ENCODE measurements at places on chromosomes 5 and 9.
A peak's percentile ranks its signal among the peaks of the same experiment; 100 is the strongest.

DNA sequence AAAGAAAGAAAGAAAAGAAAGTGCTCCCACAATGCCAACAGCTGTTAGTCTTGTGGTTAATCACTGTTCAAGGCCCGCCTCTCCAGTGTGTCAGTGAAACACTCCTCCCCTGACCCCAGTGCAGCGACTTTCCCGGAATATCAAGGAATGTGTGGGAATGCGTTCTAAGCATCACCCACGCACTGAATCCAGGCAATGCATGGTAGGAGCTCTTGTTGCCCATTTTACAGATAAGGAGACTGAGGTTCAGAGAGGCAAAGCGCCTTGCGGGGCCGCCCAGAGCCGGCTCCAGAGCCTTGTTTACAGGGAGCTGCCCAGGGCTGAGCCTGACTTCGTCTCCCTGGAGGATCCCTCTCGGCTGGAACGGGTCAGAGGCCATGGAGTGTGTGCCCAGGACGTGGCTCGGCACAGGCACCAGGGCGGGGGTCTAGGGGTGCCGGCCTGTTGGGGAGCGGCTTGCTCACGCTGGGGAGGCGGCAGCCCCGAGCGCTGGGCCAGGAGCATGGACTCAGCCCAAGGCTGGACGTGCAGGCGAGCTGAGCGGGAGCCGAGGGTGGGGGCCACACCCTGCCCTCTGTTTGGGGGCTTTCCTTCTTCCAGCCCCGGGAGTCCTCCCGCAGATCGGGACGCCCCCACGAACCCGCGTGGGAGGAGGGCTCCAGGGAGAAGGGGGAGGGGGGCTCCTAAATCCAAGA is 823 bp downstream of the ST6GALNAC6 start:
- DNase-seq, result peak; percentile 74

DNA sequence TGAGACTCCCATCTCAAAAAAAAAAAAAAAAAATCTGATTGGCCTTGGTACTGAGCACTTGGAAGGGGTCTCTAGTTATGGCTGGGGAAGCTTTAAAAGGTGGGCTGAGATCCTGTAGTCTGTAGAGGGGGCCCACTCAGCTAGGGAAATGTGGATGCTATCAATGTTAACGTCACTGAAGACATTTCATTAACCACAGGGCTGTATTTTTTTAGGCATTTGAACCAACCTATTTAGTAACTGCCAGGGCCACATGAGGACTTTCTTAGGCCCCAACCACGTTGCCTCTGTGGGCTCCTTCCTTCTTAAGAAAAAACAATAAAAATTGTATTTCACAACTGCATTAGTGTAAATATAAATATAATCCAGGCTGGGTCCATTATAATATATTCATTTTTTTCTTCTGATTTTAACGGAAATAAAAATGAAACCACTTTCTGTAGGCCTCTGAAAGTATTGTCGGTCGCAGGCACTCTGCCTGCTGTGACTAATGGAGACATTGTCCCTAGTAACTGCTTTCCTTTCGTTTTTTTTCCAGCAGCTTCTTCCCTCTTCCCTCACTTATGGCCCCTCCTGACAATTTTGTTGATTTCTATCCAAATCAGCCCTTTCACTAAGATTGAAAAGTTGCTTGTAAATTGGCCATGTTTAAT is 71.6 kb downstream of the GCNT1 start:
- no peak for DNase-seq

GRCh38 chr5:132228241-132229035 is 785 bp upstream of the P4HA2 start:
- DNase-seq, result no peak

GRCh38 chr5:14807471-14807870 is 64.1 kb downstream of the ANKH start:
- no peak for DNase-seq

DNA sequence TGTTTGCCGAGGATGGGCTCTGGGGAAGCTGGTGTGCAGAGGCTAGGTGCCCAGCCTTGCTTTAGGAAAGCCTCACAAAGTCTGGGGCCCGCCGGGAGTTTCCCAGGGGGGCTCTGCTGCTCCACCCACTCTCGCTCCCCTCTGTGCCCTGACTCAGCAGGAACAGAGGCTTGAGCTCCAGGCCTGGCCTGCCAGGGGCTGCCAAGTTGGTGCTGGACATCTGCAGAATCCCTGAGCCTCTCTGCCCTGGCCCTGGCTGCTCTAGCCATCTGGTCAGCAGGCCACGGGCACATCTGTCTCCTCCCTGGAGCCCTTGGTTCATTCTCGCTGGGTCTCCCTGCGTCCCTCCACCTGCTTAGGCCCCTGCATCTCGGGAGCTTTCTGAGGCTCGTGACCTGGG is 647 bp upstream of the ADAMTSL2 start:
- no peak for DNase-seq

- no peak for DNase-seq
These were observed 8.2 kb upstream of the SLC44A1 start for GRCh38 chr9:105236261-105236660.

DNA sequence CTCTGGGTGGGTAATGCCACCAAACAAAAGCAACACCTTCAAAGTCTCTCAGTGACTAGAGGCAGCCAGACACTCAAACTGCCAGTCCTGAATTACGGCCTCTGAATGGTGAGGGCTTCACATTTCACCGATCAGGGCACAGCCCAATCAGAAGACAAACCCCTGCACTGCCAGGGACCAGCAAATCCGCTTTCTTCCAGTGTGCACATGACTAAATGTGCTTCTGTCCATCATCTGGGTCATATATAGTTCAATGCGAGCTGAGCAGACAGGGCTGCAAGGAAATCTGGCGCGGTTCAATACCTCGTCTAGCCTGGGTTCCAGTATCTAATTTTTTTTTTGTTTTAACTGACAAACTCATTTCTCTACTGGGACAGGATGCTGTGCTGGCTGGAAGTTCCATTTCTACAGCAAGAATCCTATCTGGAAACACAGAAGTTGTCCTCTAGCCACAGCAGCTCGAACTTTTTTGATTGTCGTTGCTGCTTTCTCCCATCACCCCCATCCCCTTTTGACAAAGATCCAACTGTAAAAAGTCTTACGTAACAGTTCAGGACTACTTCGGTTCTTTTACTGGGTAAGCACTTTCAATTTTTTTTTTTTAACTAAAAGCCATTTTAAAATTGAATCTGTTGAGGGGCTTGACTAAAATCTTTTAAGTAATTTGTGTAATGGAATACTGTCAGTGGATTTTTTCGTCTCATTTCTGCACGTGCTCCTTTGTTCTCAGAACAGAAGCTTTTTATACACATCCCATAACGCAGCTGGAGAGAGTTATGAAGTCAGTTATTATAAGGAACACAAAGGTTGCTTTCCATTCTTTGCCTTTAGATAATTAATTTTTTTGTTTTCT is 112.7 kb downstream of the NR6A1 start:
- DNase-seq, result peak; percentile 91

- no peak for DNase-seq
These were observed 230.1 kb downstream of the PBX3 start for GRCh38 chr9:125977223-125977622.

Measured in AG09309 (cell line).